ENCODE measurements at places on chromosomes 7 and 10. TPM values are rescaled to one million over a fixed set of nuclear protein-coding genes. Genes with fewer than 3 reads are reported as not detected.

GRCh38 chr7:127905021-127905420 is 126.2 kb downstream of the LRRC4 start:
- DNase-seq: no peak

DNA sequence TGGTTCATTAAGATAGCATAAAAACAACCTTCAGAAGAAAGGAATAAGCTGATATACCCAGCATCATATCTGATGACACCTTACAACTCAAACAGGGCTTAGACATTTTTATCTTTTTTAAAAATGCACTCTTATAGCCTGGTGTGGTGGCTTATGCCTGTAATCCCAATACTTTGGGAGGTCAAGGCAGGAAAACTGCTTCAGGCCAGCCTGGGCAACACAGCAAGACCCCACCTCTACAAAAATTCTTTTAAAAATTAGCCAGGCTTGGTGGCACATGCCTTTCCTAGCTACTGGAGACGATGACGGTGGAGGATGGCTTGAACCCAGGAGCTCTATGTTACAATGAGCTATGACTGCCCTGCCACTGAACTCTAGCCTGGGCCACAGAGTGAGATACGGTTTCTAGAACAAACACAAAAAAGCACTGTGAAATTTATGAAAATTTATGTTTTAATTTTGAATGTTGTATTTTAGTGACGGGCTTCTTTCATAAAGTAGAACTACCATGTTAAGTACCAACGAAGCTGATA is 12.3 kb upstream of the KMT2E start:
- DNase-seq: no peak

- no peak for DNase-seq
Observed at GRCh38 chr7:137611606-137612005, 235.2 kb downstream of the DGKI start.

- no peak for DNase-seq
Observed at GRCh38 chr7:74242122-74242443, 12.1 kb downstream of the RFC2 start.

DNA sequence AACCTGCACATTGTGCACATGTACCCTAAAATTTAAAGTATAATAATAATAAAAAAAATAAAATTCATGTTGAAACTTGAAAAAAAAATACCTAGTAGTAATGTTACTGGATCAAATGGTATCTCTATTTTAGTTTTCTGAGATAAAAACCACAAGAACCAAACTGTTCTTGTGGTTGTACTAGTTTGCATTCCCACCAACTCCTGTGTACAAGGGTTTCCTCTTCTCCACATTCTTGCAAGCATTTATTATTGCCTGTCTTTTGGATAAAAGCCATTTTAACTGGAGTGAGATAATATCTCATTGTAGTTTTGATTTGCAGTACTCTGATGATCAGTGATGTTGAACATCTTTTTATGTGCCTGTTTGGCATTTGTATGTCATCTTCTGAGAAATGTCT is 177.7 kb downstream of the KIF20B start:
- DNase-seq: no peak

DNA sequence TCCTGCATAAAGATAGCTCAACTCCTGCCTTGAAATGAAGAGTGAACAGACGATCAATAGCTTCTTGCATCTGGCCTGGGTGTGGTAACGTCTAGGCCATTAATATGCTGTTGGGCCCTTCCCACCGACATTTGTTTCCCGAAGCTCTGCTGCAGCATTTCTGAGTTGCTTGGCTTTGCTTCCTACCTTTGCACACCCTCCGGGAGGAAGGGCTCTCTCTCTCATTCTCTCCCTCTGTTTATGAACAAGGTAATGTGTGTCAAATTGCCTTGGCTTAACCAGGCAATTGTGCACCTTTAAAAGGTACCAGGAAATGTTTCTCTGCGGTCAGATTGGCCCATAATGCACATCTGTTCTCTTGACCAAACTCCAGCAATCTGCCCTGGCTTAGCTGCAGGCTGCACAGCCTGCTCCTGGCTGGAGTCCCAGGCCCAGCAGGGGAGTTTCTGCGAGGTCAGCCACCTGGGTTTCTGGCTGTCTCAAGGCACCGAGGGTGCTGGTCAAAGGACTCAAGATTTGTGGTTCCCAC is 223.7 kb downstream of the SNX10 start:
- no peak for DNase-seq

DNA sequence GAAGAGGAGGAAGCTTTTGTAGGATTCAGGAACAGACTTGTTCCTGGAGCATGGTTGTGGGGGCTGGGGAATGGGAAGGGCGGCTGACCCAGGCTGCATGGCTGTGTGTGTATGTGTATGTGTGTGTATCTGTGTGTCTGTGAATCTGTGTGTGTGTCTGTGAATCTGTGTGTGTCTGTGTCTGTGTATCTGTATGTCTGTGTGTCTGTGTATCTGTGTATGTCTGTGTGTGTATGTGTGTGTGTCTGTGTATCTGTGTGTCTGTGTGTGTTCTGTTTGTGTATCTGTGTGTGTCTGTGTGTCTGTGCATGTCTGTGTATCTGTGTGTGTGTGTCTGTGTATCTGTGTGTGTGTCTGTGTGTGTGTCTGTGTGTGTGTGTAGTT is 6.6 kb upstream of the STX1A start:
- DNase-seq: no peak

DNA sequence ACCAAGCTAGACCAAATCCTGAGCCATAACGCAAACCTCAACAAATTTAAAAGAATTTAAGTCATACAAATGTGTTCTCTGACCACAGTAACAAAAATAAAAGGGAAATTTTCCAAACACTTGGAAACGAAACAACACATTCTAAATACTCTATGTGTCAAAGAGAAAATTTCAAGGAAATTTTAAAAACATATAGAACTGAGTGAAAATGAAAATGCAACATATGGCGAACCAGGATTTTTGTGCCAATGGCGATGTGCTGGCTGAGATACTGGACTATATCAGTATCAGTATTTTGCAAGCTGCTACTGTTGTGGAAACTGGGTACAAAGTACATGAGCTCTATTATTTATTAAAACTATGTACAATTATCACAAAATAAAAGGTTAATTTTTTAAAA is 34.1 kb downstream of the KNDC1 start:
- DNase-seq: no peak

The UCMA gene
- total RNA-seq: not detected

The CLDN3 gene
- total RNA-seq: 0.26 TPM

GRCh38 chr7:133117452-133117851 is 35.6 kb upstream of the CHCHD3 start:
- no peak for DNase-seq

- DNase-seq: no peak
Observed at GRCh38 chr10:88106366-88106765, 242.9 kb downstream of the PTEN start.

DNA sequence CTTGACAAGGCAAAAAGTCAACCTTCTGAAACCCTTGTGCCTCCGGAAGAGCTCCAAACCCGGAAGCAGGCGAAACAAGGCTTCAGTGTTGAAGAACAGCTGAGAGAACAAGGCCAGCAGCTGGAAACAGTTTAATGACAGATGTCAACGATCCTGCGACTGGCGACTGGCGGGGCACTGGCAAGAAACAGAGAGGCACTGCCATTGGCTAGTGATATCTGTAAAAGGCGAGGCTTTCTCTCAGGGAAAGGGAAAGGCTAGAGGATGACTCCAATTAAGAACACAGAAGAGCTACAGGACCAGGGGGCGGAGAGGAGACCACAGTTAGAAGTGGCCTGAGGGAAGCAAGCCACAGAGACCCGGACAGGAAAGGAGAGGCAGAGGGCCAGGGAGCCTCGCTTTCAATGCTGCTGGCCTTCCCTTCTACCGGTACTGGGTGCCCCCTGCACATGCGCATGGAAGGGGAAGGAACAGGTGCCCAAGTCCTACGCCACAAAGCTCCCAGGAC is 19.4 kb downstream of the ITGB1 start:
- DNase-seq: no peak

The CAMK1D gene
- 0.64 TPM for total RNA-seq

- peak; percentile 29 for DNase-seq
Observed at GRCh38 chr10:77578583-77579227, 58.9 kb downstream of the KCNMA1 start.

- no peak for DNase-seq
Observed at GRCh38 chr10:93894516-93895378, 969 bp downstream of the SLC35G1 start.

GRCh38 chr7:106966121-106966520 is 78.4 kb upstream of the PRKAR2B start:
- no peak for DNase-seq

GRCh38 chr7:145978769-145979168 is 137.8 kb upstream of the CNTNAP2 start:
- DNase-seq: no peak

DNA sequence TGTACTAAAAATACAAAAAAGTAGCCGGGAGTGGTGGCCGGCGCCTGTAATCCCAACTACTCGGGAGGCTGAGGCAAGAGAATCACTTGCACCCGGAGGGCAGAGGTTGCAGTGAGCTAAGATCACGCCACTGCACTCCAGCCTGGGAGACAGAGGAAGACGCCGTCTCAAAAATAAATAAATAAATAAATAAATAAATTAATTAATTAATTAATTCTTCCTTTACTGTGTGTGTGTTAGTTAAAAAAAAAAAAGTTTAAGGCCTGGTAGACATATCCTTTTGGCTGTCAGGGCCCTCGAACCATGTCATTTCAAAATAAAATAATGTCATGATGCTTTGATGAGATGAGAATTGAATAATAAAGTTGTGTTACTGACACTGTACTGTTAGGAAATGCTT is 81.3 kb downstream of the ZNF467 start:
- DNase-seq: no peak

- DNase-seq: no peak
Observed at GRCh38 chr7:133748443-133749407, 378.4 kb upstream of the LRGUK start.

- peak; percentile 59 for DNase-seq
Observed at GRCh38 chr7:11533229-11533820, 298.7 kb downstream of the THSD7A start.
